ENCODE measurements at places on chromosomes 11 and 22.

GRCh38 chr11:111714522-111714921, 51.7 kb downstream of the PPP2R1B start:
- no peak for DNase-seq

GRCh38 chr11:10784232-10785145, 24.2 kb downstream of the EIF4G2 start:
- no peak for DNase-seq

DNA sequence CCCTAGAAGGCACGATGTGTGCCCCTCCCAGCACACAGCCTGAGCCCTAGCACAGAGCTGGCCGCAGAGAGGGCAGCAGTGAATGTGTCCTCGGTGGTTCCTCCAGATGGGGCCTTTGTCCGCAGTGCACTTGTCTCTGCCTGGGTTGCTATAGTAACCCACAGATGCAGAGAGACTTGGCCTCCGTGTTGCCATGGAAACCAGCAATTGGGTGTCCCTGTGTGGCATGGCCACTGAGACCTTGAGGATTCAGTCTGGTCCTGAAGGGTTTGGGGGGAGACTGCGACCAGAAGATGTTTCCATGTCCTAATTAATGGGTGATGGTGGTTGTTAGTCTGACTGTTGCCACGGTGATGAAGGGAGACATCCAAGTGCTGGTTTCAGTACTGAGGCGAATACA, 42.6 kb upstream of the TUB start:
- DNase-seq, result no peak

- peak; percentile 30 for DNase-seq
Observed at GRCh38 chr11:57527056-57527631, 3.4 kb downstream of the TIMM10 start.

DNA sequence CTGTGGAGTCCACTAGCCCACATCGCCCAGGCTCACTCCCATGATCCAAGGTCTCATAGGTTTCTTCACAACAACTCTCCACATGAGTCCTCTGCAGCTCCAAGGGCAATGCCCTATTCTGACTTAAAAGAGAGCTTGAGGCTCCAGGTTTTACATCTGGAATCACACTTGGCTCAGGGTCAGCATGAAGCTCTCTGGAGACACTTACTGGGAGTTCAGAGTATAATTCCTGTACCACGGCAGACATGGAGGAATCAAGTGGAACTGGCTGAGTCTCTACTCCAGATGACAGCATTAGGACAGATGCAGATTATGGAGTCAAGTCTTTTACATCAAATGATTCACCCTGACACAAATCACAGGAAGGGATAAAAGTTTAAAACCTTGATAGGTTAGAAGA, 11.4 kb downstream of the PRR14L start:
- DNase-seq, result no peak

All from stromal cell of bone marrow (primary cell).